ENCODE measurements at places on chromosomes 12 and 14.

DNA sequence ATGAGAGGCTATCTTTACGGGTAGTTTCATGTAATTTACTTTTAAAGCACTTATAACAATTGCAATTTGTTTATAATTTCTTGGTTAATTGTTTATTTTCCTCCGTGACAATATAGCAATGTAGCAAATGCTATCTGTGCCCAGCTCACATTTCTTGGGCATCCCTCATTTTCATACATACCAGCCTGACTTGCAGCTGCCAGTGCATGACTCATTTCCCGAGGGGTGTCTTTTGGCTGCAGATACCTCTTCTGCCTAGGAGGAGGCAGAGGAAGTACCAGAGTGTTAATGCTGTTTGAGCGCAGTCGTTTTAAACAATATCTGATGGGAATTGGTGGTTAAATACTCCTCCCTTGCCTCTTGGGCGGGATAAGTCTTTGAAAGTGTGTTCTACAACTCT lies 104.2 kb upstream of the ABCD2 start:
- DNase-seq = no peak

- DNase-seq = no peak
Measured at GRCh38 chr12:43812057-43812456, 5.9 kb upstream of the TWF1 start.

DNA sequence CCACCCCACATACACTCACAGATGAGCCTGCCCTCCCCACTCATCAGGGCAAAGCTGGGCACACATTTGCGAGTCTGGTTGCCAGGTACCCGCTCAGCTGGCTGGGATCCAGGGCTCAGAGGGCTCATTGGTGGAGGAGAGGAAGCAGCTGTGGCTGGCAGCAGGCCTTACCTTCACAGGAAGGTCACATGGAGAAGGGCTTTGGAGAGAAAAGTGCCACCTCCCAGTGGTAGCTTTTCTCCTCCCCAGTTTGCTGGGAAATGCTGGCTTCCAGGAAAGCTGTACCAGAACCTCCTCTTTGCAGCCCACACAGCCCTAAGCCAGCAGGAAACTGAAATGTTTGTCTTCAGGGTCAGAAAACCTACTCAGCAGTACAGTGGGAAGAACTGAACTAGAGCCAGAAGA lies 55.6 kb downstream of the LGMN start:
- DNase-seq = peak; percentile 48

DNA sequence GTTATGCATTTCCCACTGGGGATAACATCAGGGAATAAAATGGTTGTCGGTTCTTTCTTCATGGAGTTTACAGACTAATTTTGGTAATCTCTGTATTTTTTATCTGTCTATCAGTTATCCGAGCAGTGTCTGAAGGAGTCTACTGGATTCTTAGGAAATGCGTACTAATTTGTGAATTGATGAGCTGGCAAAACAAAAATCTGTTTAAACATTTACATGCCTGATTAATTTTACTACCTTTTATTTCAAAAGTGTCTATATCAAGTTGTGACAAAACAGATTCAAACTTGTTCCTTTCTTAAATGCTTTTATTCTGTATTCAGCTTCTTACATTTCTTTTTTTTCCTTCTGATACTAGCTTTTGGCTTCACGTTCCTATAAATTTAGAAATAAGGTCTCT lies 4.4 kb downstream of the RIMKLB start:
- DNase-seq = no peak

DNA sequence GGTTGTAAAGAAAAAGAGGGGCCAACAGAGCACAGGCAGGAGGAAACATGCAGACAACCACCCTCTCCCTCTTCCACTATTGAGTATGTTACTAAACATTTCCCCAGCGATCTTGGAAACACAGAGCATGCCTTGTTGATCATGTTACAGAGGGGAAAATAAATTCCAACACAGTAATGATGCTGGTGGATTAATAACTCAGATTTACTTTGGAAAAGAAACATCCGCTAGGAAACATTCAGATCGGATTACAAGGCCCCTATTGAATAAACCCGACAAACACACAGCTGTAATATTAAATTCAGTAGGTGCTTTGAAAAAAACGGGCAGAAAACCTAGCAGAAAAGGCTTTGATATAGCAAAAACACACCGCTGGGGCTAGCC lies 5.4 kb downstream of the BMP4 start:
- DNase-seq = no peak

- DNase-seq = no peak
Measured at GRCh38 chr12:28963554-28963953, 185.5 kb upstream of the FAR2 start.

GRCh38 chr12:2397356-2398045 lies 344.7 kb downstream of the CACNA1C start:
- no peak for DNase-seq

GRCh38 chr14:56878766-56879165 lies 68.5 kb upstream of the OTX2 start:
- no peak for DNase-seq

DNA sequence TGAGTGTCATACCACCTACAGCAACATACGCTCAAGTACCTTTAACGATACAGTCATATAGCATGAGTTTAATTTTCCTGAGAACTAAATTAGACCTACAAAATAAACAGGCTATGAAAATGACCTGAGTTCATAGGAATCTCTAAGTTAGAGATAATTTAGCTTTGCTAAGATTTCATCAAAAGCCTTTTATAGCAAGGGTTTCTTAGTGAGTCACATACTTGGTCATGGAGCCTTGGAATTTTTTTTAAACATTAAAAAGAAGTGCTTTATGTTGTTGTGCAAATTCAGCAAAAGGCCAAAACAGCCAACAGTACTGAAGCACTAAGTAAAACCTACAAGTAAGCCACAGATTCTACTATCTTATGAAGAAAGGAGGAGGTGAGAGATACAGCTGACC lies 93.6 kb upstream of the FERMT2 start:
- no peak for DNase-seq

DNA sequence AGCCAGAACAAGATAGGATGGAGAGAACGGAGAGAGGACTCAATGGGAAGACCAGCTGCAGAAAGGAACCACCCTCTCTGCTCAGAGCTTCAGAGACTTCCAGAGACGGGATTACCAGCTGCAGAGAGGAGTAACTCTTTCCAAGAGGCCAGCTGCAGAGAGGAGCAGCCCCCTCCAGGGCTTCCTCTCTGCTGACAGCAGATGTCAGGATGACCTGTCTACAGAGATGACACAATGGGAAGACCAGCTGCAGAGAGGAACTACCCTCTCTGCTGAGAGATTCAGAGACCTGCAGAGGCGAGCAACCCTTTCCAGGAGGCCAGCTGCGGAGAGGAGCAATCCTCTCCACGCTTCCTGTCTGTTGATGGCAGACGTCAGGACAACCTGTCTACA lies 61.8 kb downstream of the KLRG1 start:
- DNase-seq = no peak

DNA sequence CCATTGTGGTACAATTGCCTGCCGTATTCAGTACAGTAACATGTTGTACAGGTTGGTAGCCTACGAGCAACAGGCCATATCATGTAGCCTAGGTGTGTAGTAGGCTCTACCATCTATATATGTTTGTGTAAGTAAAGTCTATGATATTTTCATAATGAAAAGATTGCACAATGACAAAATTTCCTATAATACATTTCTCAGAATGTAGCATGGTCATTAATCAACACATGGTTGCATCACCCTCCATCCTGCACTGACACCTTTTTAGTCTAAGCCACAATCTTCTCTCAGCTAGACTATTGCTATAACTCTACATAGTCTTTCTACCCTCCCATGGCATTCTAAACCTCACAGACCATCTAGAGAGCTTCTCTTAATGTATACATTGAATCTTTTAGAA lies 158.5 kb upstream of the HMGA2 start:
- no peak for DNase-seq

Data from C1 segment of cervical spinal cord (tissue), 14 donors.